ENCODE measurements at places on chromosomes 16 and 17.
A peak's percentile ranks its signal among the peaks of the same experiment; 100 is the strongest.

DNA sequence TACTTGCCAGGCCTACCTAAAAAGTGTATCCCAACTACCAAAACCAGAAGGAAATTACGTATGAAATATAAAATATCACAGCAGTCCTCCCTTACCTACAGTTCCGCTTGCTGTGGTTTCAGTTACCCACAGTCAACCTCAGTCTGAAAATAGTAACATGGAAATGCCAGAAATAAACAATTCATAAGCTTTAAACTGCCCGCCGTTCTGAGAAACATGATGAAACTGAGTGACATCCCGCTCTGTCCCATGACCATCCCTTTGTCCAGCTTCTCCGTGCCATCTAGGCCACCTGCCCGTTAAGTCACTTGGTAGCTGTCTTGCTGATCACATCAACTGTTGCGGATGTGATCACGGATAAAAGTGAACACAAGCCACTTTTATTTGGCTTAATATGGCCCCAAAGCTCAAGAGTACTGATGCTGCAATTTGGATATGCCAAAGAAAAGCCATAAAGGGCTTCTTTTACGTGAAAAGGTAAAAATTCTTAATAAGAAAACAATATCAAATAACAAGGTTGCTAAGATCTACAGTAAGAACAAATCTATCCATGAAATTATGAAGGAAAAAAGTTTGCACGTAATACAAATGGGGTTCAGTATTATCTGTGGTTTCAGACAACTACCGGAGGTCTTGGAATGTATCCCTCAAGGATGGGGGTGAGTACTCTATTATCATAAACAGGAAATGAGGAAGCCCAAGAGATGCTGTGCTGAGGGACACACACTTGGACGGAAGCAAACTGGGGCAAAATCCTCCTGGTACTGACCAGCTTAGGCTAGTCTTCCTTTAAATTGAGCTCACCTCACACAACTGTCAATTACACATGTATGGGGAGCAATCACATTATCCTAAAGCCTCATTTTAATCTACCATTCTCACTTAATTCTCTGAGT lies 8.2 kb downstream of the USP22 start:
- peak; percentile 44 for DNase-seq

DNA sequence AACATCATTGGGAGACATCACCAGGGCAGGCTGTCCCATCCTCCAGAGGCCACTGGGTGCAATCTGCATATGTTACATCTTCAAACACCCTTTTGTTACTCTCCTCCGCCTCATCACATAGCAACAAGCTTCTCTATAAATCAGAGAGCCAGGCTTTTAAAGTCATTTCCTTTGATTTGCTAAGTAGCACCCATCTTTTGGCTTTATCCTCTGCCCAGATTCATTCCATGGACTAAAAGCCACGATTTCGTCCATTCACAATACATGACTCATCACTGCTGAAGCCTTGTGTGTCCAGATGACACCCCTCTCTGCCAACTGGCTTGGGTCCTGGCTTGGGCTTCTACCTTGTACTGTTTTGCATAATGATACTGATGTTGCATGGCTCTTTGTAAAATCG lies 2.0 kb upstream of the KRT38 start:
- no peak for DNase-seq

GRCh38 chr16:85555719-85556455 lies 57.2 kb upstream of the GSE1 start:
- DNase-seq = no peak

DNA sequence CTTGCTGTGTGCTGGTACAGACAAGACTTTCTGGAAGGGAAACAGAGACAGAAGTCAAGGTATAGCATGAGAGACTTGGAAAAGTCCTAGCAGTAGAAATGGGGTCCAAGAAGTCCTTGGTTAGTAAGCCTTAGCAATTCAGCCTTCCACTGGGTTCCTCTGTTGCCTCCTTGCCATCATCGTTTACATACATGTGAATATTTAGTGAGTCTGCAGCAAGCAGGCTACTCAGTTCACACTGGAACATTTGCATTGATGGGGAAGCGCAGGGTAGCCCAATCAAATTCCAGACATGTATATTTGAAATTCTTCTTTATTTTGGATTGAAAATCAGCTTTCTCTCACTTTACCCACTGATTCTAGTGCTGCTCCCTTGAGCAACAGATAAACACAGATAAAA lies 27.1 kb downstream of the LIMD2 start:
- no peak for DNase-seq

DNA sequence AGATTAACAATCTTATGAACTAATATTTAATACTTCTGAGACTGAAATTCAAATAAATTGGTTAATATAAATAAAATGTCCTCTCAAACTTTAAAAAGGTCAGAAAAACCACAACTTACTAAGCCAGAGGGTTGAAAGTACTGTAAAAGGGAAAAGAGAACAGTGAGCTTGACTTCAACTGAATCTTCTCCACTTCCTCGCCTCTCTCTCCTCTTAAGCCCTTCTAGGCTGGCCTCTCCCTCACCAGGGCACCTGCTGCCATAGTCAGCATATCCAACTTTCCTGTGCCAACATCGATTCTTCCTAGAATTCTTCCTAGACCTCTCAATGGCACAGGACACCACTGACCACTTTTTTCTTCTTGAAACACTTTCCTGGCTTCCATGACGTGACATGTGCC lies 19.4 kb downstream of the GNA13 start:
- DNase-seq = no peak

DNA sequence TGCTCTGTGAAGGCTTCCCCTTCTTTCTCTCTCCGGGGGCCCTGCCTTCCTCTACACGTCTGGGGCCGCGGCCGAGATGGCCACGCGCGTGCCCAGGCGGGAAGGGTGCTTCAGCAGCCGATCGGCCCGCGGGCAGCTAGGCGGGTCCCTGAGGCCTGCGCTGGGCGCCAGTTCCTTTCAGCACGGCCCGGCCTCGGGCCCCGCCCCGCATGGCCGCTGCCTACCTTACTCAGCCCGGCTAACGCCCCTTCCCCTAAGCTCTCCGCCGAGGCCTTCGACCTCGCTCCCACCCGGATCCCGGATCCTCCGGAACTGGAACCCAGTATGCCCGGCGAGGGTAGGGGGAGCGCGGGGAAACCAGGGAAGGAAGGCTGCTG lies 335 bp downstream of the TMEM11 start:
- no peak for DNase-seq

GRCh38 chr17:17937201-17937853 lies 34.9 kb downstream of the TOM1L2 start:
- DNase-seq = no peak
